D341Med (cell line): ENCODE measurements at places on chromosomes 11 and 22.

DNA sequence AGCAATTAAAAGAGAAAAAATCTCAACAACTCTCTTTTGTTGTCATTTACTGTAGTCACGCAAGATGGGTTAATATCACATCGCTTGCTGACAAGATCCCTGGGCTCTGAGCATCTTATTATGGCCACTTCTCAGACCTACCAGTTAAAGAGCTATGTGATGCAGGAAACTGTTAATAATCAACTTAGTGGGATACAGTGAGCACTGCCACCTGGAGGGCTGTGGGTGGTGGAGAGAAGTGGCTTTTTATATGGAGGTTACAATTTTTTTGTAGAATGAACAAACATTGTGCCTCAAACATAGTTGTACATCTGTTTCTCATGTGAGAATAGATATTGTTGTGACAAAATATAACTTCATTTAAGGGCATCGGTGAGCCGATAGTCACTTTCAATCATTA is 181.0 kb downstream of the TENM4 start:
- DNase-seq: no peak

DNA sequence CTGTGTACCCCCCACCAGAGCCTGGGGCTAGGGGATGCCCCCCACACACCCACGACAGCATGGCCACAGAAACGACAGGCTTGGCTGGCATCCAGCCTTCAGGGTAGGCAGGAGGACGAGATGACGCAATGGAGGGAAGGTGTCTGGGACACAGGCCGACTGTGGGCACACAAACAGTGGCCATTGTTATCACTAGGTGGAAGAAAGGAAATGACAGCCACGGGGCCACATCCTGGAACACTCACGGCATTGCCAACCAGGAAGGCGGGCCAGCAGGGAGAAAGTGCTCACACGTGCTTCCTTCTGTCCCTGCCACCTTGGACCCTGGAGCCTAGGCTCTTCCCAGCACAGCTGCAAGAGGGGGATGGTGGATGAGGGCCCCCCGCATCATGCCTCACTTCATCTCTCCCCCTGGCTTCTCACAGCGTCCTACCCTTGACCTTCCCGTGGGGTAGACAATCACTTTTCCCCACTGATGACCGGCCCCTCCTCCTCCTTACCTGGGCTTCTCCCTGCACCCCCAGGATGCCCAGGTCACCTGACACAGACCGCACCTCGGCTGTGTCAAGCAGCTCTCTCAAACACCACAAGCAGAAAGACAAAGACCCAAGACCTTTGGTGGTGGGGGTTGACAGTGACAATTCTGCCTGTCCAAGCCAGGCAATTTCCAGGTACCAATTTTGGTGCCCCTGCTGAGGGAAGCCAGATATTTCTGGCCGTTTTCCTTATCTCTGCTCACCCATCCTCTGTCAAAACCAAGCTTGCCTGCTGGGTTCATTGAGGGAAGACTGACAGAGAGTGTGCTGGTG is 8.6 kb downstream of the PLA2G6 start:
- DNase-seq: no peak

GRCh38 chr11:47177229-47177845 is 658 bp upstream of the ARFGAP2 start:
- DNase-seq: peak; percentile 66

- peak; percentile 48 for DNase-seq
Measured at GRCh38 chr11:133156986-133157745, 375.1 kb downstream of the OPCML start.

DNA sequence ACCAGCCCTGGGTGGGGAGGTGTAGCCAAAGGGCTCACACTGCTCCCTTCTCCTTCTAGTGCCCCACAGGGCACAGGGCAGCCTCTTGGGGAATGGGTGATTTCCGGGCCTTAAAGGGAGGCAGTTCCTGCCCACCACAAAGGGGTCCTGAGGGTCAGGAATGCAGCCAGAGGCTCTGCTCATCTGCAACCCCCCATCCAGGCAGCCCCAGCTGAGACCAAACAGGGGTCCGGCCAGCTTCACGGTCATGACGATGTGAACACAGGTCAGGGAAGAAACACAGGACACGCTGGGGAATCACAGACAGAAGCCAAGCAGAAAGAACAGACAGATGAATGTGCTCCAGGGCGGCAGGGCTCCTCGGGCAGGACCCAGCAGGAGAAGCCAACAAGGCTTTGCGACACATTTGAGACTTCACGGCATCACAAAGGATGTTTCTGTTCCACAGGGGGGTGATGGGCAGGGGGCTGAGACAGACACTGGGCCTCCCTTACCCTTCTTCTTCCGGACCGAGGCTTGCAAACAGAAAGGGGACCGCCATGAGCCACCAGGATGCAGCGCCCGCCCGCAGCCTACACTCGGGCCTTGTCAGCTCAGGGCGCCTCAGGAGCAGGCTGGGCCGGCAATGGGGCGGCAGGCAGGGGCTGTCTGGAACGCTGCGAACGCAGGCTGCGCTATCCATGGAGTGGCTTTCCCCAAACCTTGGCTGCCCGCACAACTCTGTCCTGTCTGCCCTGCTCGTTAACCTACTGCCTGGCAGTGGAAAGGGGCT is 101.9 kb downstream of the CTTN start:
- DNase-seq: no peak

DNA sequence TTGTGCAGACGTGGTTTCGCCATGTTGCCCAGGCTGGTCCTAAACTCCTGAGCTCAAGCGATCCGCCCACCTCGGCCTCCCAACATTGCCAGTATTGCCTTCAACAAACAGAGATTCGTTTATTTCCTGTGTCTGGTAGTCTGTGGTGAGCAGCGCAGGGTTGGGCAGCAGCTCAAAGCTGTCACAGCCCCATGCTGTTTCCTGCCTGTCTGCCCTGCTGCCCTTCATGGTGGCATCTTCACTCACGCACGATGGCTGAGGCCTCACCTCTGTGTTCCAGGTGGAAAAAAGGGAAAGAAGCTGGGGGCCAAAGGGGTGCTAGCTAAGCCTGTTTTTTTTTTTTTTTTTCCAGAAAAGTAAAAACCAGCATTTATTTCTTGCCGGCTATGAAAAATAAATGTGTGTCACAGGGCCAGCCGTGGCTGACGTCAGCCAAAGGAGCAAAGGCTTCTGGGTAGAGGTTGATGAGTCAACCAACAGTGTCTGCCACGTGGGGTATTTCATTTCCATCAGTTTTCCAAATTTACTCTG is 28.8 kb downstream of the TBC1D22A start:
- DNase-seq: no peak

- no peak for DNase-seq
Measured at GRCh38 chr11:75598264-75598663, 36.2 kb downstream of the SERPINH1 start.

GRCh38 chr11:104705490-104706190 is 192.6 kb downstream of the CASP12 start:
- no peak for DNase-seq

GRCh38 chr11:128519338-128519737 is 68.0 kb downstream of the ETS1 start:
- no peak for DNase-seq

DNA sequence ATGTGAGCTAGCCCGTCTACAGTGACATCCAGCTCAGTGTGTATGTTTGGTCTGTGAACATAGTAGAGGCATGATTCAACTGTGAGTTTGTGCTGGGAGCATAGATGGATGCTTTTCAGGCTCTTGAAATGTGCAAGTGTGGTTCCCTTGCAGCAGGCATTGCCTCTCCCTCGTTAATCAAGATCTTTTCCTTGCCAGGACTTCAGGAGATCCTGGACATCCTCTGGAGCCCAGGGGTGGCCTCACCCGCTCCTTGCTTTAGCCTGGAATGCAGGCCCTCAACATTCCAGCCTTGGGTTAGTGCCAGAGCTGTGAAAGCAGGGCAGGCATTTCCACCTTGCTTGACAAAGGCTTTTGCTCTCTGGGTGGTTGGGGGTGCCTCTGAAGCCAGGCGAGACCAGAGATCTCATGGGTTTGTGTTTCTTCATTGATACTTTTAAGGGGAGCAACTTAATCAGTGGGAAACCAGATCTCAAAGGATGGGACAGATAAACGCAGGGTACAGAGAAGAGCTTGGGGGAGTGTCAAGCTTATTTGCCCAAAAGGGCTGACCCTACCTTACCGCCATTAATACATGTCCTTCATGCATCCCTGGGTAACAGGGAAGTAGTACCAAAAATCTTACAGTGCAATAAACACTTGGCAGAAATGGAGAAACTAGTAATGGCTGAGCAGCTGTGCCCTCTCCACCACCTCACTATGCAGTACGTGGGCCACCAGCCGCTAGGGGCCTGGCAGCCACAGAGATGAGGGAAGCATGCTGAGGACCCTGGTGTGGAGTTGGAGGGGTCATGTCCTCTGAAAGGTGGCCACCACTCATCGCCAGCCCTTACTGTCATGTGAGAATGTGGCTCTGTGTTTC is 72.1 kb downstream of the PTPRJ start:
- no peak for DNase-seq

DNA sequence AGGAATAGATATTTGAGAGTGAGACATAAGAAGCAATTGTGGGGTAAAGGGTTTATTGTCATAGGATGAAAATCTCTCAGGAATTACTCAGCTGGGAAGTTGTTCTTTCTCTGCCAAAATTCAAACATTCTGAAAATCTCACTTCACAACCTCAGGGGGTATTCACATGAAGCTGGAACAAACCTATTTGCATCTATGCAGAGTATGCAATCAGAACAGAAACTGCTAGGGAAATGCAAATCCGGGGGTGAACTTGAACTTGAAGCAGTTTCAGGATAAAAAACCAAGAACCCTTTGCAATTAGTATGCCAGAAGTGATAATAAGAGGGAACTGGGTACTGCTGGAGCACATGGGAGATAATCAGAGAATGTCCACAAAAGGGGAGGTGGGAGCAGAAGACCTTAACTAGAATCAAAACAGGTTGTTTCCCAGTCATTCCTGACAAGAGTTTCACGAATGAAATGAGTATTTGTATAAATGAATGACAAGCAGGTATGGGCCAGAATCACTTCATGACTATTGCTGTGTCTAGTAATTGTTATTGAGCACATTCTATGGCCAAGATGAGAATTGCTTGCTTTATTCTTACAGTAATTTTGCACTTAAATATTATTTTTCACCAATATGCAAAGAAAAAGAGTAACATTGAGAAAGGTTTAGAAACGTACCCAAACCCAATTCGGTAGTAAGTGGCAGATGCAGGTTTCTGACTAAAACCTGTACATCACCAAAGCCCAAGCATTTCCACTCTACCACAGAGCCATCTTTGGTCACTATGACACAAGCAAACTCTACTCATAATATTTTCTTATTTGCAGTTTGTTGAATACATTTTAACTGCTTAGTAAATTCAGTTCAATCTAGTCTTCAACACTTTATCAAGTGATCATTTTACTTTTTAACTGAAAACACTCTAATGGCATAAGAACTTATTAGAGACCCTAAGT is 61.8 kb upstream of the UBASH3B start:
- no peak for DNase-seq

- DNase-seq: no peak
Measured at GRCh38 chr11:56782167-56782847, 33.8 kb upstream of the OR9G4 start.

- DNase-seq: no peak
Measured at GRCh38 chr22:37345863-37346504, 63.7 kb downstream of the CYTH4 start.

GRCh38 chr11:127470306-127470884 is 469.8 kb upstream of the KIRREL3 start:
- no peak for DNase-seq

DNA sequence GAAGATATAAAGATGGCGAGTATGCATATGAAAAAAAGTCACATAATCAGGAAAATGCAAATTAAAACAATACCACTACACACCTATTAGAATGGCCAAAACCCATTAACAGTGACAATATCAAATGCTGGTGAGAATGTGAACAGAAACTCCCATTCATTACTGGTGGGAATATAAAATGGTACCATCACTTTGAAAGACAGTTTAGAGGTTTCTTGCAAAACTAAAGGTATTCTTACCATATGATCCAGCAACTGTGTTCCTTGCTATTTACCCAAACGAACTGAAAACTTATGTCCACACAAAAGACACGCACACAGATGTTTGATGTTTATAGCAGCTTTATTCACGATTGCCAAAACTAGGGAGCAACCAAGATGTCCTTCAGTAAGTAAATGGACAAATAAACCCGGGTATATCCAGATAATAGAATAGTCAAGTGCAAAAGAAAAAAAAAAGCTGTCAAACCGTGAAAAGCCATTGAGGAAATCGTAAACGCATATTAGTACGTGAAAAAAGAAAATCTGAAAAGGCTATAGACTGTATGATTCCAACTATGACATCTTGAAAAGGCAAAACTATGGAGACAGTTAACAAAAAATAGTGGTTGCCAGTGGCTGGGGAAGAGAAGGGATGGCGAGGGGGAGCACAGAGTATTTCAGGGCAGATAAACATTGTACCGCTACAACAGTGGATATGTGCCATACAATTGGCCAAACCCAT is 7.2 kb downstream of the PICALM start:
- DNase-seq: no peak

DNA sequence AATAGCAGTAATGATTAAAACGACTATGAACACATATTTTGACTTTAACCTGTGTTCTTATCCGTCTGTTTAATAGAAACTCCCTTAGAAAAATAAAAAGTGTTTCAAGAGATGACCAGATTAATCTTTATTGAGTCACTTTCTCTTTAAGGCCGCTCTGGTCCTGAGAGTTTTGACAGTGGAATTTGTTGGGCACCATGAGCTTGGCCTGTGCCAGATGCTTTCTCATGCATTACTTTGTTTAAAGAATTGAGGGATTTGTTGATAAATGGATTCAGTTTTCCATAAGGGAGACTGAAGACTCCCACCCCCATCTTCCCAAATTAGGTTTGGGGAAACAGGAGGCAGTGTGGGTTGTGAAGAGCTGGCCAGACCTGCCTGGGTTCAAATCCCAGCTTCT is 53.2 kb upstream of the ALX4 start:
- no peak for DNase-seq

GRCh38 chr11:67584881-67585873 is 1.6 kb downstream of the GSTP1 start:
- DNase-seq: peak; percentile 57
